NCI-H510A treated with DMSO at 0.1 percent for 48 hours (cell line): ENCODE measurements at places on chromosomes 6 and 20.

DNA sequence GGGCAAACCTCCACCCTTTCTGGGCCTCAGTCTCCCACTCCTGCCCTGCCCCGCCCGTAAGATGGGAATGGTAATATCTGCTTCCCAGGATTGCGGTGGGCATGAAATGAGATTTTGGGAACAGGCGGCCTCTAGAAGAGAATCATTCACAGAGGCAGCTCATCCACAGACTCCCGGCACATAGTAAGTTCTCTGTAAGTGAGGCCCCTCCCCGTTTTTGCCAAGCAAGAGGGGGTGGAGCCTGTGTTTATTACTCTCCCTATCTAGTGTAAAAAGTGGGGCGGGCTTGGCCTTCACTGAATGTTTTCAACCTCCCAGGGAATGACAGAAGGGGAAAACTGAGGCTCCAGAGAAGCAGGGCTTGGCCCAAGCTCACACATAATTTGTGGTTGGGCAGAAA is 20.0 kb downstream of the SUN5 start:
- DNase-seq = peak; percentile 4

GRCh38 chr6:90065173-90065572 is 170.9 kb downstream of the GJA10 start:
- DNase-seq = no peak

DNA sequence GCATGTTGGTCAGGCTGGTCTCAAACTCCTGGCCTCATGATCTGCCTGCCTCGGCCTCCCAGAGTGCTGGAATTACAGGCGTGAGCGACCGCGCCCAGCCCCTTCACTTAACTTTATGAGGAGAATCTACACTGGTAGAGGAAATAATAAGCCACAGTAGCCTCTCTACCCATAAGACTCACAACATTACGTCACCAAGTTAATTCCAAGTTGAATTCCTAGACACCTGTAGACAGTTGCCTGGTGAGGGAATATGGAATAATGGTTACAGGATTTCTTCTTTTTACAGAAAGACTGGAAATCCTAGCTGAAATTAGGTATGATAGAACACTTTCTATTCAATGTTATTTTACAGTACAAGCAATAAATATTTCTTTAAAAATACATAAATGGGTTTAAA is 854.5 kb upstream of the EYS start:
- DNase-seq = no peak

DNA sequence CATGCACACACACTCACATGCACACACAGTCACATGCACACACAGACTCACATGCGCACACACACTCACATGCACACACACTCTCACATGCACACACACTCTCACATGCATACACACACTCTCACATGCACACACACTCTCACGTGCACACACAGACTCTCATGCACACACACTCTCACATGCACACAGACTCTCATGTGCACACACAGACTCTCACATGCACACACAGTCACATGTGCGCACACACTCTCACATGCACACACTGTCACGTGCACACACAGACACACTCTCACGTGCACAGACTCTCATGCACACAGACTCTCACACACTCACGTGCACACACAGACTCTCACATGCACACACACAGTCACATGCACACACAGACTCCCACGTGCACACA is 36.6 kb upstream of the VSX1 start:
- no peak for DNase-seq

DNA sequence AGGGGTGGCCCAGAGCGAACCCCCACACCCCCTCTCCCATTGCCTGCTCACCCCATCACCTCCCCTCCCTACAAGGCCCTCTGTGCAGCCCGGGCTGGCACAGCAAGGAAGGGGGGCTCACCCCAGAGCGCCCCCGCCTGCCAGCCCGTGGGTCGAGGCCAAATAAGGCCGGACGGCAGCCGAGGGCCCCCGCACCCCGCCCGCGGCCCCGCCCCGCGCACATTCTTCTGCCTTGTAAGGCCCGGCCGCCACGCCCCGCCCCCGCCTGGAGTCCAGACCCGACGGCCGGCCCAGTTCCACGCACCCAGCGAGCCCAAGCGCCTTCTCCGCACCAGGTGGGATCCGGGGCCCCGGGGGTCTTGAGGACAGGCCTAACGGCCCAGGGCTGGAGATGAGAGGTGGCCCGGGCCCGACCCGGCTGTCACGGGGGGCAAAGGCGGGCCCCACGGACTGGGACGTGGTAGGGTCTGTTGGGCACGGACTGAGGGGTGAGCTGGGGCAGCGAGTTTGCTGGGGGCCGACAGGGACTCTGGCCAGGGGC is at the start of gene MYL9:
MYL9 (plus strand) TSS at position 293 of the 541 bp plus-strand sequence. CDS start 3,366 bp downstream, outside the sequence.
- DNase-seq = no peak

- DNase-seq = no peak
Measured at GRCh38 chr6:161003336-161003735, 11.8 kb downstream of the MAP3K4 start.

DNA sequence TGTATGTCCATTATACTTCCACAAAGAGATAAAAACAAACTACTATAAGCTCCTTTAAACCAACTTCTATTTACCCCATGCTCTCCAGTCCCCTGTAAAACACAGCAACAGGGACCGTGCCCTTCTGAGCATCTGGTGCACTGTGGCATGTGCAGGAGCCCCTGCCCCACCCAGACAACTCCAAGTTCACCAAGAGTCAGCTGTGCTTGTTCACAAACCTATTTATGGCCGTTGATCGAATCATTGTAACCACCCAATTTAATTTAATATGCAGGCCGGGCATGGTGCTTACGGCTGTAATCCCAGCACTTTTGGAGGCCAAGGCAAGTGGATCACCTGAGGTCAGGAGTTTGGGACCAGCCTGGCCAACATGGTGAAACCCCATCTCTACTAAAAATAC is 13.7 kb upstream of the BLCAP start:
- DNase-seq = no peak

GRCh38 chr6:147390909-147391536 is 117.5 kb upstream of the SAMD5 start:
- peak; percentile 1 for DNase-seq

- DNase-seq = peak; percentile 41
Measured at GRCh38 chr6:135535989-135536414, 38.5 kb upstream of the AHI1 start.

- DNase-seq = peak; percentile 57
Measured at GRCh38 chr6:43771210-43771857, 1.3 kb downstream of the VEGFA start.

DNA sequence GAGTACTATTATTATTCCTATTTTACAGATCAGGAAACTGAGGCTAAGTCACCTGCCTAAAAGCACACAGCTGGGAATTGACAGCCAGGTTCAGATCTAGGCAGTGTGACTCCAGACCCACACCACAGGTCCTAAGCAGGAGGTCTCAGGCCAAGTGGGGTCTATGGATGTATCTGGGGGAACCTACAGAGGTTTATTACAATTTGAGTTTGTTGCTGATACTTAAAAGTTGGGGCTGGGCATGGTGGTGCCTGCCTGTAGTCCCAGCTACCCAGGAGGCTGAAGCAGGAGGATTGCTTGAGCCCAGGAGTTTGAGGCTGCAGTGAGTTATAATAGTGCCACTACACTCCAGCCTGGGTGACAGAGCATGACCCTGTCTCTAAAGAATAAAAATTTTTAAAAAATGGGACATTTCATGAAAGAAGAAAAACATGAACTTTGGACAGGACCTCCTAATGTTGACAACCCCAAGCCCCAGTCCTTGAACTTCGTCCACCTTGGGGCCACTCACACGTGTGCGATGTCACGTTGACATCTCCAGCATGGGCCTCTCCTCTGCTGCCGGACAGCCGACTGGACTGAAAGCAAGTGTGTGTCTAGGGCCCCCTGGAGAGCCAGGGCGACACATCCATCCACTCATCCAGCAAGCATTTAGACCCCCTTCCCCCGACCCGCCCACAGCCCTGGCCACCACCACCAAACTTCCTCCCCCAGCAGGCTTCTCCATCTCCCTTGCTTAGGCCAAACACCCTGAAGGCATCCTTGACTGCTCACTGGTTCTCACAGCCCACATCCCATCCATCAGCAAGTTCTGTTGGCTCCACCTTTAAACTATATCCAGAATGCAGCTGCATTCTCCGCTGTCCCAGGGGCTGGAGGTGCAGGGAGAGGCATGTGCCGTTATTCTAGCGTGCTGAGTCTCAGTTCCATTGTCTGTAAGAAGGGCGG is 40.0 kb downstream of the NOL4L start:
- no peak for DNase-seq

- DNase-seq = no peak
Measured at GRCh38 chr6:33277663-33278391, 904 bp downstream of the B3GALT4 start.

GRCh38 chr20:38962928-38963401 is 821 bp downstream of the DHX35 start:
- no peak for DNase-seq

GRCh38 chr6:158410784-158411183 is 98.5 kb downstream of the TULP4 start:
- DNase-seq = no peak

GRCh38 chr6:130981409-130981808 is 81.6 kb downstream of the EPB41L2 start:
- DNase-seq = no peak

DNA sequence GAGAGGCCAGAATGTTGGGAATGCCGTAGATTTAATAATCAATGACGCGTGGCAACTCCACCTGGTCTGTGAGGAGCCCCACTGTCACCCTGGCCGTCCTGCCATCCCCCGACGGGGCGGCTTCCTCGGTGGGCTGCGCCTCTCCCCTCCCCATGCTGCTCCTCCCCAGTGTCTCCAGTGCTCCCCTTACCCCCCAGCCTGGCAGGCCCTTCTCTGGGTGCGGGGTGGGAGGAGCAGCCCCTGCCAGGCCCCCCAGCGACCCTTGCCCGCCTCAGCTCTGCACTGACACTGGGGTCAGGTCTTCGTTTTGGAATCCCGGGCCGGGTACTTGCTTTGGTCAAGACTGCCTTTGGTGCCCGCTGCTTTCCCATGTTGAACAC is 82.3 kb upstream of the FRMD1 start:
- DNase-seq = no peak

DNA sequence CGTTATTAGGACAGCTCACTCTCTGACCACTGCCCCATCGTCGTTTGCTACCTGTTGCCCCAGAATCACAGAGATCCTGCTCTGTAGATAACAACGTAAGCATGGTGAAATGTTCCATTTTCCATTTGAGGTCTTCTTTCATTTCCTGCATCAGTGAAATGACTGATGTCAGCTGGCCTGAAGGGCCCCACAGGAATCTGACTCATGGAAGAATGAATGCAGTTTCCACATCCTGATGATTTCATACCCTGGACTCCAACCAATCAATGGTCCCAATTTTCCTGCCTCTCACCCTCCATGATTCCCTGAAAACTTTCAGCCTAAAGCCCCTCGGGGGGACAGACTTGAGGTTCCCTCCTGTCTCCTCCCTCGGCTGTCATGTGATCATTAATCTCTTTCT is 394.4 kb upstream of the CDH4 start:
- DNase-seq = no peak

GRCh38 chr6:106066989-106067388 is 19.1 kb upstream of the PRDM1 start:
- DNase-seq = no peak

DNA sequence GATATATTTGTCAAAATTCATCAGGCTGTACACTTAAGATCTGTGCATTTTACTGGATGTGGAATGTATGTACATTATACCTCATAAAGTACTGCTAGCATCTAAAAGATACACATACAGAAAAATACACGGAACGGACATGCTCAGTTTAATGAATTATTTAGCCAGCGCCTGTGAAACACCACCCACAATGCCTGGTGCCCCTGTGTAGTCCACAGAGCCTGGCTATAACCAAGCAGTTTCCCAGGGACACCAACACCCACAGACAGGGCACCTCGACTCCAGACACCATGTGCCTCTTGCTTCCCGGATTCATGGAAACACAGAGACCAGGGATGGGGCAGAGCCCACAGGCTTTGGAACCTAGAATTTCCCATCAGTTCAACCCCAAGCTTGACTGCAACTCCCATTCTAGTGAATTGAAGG is 17.4 kb upstream of the ARMC12 start:
- no peak for DNase-seq

DNA sequence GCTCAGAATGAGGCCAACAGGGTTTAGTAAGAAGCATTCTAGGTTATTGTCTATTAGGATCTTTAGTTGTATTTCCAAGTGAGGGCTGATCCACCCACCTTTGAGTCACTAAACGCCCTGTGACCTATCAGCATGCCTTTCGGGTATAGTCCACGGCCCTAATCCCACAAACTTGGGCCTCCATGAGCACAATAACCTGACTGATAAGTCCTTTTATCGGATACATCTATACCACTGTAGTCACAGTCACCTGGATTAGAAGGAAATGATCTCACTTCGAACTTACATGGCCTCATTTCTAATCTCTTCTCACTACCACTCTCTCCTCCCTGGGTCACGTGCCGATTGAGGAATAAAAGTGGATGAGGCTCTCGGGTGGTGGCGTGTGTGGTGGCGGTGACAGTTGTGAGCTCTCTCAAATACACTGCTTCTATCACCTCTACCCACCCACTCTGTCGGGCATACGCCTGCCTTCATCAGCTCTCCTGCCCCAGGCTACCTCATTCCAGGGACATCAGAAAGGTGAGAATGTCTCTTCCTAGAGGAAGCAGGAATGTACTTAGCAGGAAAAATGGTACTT is 65.2 kb downstream of the TRAM2 start:
- DNase-seq = no peak

DNA sequence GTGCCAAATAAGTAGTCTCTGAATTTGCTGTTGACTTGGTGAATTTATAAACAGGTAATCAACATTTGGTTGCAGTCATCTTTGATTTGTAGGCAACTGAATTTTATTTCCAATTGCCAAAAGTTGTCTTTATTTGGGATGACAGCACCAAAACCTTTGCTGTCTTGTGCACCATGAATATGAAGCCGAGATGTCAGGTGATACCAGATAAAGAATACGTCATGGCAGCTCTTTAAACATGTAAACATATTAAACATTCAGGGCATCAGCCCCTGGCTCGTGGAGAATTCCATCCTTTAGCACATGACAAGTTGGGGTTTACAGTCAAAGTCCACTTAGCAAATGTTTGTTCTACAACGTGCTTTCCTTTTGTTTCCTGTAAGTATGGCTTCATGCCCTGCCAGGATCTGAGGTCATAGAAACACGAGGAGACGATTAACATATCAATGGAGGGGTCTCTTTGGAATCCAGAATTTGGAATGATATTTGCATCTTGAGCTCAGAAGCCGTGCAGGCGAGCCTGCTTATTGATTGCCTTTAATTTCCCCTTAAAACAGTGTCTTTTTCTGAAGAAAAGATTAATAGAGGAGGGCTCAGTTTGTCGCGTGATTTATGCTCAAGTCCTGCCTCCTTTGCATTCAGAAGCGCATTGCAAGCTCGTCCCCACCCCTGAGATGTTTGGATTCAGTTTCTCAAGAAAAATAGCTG is 170.2 kb upstream of the ZNF217 start:
- DNase-seq = peak; percentile 87

GRCh38 chr20:1225783-1226654 is at the start of gene RAD21L1:
Gene RAD21L1, plus strand, starts transcription at chr20:1226044. Its CDS starts 2,410 bp downstream, at chr20:1228454.
- no peak for DNase-seq

DNA sequence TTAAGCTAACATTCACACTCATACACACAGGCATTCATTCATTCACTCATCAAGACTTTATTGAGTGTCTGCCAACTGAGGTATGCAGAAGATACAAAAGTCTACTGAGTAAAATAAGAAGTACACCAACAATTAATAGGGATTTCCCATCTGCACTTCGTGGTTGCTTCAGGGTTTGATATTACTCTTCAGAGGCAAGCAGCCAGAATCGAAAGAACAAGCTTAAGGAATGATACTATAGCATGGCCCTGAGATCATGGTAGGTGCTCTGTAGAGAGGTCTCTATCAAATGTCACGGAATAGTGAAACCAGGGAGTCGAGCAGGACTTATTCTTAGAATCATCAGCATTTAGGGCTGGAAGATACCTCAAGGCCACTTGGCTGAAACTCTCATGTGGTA is 135.4 kb downstream of the NRN1 start:
- no peak for DNase-seq
